ENCODE measurements at places on chromosomes 11 and 22. TPM values are rescaled to one million over a fixed set of nuclear protein-coding genes. Genes with fewer than 3 reads are reported as not detected.

DRAP1 gene
- 294 TPM for total RNA-seq

TYR gene
- not detected for total RNA-seq

FAU gene
- total RNA-seq: 578 TPM

BTBD18 gene
- not detected for total RNA-seq

ANO3 gene
- not detected for total RNA-seq

GRAP2 gene
- total RNA-seq: not detected

SERPIND1 gene
- 0.17 TPM for total RNA-seq

LYVE1 gene
- not detected for total RNA-seq

GLB1L2 gene
- 13.4 TPM for total RNA-seq

MAP6 gene
- 0.40 TPM for total RNA-seq

DNAJB13 gene
- total RNA-seq: not detected

SCGB1D1 gene
- not detected for total RNA-seq

FOLR3 gene
- not detected for total RNA-seq

DCDC1 gene
- total RNA-seq: 0.23 TPM

KLHL35 gene
- 12.3 TPM for total RNA-seq

TTC36 gene
- total RNA-seq: 0.69 TPM

PTPRCAP gene
- total RNA-seq: 1.1 TPM

LRRC32 gene
- total RNA-seq: 0.18 TPM

OR8D1 gene
- total RNA-seq: not detected

OR8G5 gene
- total RNA-seq: not detected

NOX4 gene
- 6.8 TPM for total RNA-seq

PAX6 gene
- 17.3 TPM for total RNA-seq
